Astrocyte of the spinal cord (primary cell): ENCODE measurements at places on chromosomes 16 and 17.
A peak's percentile ranks its signal among the peaks of the same experiment; 100 is the strongest.

DNA sequence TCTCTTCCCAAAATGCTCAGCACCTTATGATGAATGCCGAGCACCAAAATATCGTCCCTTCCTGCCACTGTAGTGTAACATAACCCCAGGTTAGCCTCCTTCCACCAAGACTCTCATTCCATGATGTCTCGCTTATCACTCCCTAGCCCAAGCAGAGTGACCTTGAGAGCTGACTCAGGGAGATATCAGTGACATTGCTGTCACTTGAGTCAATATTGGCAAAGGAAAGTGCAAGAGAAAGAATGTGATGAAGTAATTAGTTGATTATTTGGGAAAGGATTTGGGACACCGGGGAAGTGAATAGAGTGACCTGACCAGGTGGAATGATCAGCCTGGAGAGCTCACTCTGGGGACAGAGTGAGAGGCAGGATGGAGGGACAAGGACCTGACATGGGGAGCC is 2.6 kb upstream of the ANKFN1 start:
- no peak for DNase-seq

GRCh38 chr16:88358023-88358420 is 24.7 kb upstream of the ZNF469 start:
- DNase-seq, result no peak

DNA sequence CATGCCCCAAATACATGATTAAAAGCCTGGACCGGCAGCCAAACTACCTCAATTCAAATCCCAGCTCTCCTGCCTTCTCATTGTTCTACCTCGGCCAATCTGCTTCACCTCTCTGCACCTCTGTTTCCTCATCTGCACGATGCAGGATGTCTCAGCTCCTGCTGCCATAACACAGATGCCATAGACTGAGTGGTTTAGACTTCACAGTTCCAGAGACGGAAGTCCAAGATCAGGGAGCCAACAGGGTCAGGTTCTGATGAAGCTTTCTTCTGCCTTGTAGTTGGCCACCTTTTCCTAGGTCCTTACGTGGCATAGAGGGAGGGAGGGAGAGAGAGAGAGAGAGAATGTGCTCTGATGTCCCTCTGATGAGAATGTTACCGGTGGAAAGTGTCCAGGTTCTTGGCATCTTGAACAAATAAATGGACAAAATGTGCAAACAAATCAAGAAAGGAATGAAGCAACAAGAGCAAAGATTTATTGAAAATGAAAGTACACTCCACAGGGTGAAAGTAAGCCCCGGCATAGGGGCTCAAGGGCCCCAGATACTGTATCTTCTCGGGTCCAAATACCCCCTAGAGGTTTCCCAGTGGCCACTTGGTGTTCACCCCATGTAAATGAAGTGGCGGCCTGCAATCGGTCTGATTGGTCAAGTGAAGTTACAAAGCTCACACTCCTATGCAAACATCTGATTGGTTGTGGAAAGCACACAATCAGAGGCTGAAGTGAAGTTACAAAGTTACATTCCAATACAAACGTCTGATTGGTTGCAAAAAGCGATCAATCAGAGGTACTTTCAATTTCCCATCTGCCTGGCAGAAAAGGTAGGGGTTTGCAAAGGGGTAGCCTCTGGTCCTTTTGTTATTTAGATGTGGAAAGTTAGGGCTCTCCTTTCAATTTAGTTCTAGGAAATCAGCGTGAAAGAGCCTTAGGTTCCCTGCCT is 43.3 kb upstream of the ZCCHC14 start:
- no peak for DNase-seq

DNA sequence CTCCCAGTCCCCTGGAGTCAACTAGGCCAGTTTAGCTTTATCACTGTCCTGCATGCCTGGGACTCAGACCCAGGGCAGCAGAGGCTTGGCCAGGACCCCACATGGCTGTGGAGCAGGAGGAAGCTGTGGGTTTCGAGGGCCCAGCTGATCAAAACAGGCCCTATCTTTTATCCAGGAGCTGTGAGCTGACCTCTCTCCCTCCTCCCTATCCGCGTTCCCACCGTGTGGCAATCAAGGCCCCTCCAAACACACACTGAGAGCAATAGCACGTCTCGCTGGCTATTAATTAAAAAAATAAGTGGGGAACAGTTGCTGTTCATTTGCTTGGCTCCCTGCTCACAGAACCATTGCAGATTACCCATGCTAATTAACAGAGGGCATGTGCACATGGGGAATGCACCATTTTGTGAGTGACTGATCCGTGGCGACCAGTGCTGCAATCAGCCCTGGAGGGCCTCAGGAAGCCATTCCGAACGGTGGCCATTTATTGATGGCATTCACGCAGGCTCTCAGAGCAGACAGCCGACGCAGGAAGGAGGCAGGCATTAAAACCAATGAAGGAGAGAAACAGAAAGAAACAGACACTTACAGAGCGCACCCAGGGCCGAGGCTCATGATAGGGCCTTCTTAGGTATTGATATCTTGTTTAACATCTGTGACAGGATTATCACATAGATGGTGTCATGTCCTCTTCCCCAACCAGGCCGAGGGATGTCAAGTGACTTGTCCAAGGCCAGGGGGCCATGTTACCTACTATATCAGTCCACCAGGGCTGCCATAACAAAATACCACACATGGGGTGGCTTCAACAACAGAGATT is 157.1 kb downstream of the KATNIP start:
- DNase-seq, result no peak

- peak; percentile 28 for DNase-seq
Observed at GRCh38 chr16:74563828-74564263, 43.1 kb downstream of the GLG1 start.

DNA sequence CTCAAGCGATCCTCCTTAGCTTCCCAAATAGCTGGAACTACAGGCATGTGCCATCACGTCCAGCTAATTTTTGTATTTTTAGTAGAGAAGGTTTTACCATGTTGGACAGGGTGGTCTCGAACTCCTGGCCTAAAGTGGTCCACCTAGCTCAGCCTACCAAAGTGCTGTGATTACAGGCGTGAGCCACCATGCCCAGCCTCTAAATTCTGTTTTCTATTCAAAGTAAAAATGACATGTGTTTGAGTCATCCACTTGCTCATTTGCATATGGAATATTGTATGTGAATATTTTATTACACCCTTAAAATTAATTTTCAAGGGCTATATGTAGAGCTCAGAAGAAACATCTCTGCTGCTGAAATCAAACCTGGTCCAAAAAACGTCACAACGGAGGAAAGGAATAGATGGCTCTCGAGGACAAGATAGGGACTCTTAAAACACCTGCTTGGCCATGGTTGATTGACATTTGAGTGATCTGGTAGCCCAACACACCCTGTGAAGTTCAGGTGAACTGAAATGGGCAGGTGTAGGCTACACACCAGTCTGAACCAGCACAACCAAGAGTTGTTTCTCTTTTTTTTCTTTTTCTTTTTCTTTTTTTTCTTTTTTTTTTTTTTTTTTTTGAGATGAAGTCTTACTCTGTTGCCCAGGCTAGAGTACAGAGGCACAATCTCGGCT is 51.1 kb downstream of the SF3B3 start:
- no peak for DNase-seq

DNA sequence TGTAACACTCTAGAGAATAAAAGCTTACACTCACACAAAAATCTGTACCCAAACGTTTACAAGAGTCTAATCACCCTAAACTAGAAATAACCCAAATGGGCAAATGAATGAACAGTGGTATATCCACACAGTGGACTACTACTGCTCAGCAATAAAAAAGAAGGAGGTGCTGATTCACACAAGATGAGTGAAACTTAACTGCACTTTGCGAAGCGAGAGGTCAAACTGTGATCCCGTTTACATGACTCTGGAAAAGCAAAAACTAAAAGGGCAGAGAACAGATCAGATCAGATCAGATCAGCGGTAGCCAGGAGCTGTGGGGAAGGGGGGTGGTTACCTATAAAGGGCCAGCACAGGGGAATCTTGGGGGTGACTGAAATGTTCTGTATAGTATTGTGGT is 113.4 kb downstream of the TRIM37 start:
- no peak for DNase-seq

DNA sequence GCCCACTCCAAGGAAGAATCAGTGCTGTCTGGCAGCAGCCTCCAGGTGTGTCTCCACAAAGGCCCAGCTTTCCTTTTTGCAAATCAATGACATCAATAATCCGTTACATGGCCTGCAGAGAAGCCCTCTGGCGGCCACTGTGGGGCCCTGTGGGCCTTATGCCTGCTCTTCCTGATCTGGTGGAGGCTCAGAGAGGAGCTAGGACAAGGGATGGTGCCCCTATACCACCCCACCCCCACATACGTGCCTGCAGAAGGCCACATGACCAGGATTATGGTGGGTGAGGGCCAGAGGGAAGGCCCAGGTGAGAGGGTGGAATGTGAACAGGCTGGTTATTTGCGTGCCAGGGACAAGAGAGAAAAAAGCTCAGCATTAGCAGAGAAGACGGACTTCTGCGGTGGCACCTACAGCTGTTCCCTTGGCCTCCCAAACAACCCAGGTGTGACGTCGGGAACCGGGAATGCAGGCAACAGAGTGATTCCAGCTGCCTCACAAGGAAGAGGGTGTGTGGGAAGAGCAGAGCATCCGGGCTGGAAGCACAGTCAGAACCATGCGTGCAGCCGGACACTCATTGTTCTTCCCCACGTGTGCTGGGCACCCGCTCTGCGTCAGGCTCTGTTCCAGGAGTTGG is 22.5 kb downstream of the EIF4A3 start:
- peak; percentile 20 for DNase-seq

DNA sequence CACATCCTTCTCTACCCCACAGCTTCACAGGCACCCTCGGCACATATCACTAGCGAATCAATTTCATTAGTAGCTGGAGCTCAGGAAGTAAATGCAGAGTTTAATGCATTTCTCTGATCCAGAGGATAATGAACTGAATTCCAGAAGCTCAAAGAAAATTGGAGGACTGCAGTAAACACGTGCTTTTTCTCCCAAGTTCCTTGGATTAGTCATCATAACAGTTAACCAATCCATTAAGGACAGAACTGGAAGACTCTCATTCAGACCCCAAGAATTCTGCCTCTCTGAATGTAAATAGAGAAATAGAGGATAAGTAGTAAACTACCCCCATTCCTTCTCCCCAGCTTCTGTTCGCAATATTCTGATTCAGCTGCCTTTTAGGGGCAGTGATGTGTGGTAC is 40.7 kb downstream of the DUSP14 start:
- DNase-seq, result no peak

DNA sequence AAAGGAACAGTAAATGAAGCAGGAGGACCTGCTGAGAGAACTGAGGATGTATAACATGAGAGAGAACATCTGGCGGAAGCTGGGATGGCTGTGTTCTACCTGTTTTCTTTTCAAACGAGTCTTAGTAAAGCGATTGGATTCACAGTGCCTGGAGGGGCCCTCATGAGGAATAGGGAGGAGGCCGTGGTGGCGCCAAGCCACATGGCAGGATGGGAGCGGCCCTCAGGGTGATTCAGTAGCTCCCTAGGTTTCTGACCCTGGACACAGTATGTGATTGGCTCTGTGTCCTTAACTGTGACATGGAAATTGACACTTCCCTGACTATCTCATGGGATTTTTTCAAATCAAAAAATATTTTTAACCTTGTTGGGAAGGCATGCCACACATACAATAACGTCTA is 32.1 kb downstream of the USP43 start:
- no peak for DNase-seq

DNA sequence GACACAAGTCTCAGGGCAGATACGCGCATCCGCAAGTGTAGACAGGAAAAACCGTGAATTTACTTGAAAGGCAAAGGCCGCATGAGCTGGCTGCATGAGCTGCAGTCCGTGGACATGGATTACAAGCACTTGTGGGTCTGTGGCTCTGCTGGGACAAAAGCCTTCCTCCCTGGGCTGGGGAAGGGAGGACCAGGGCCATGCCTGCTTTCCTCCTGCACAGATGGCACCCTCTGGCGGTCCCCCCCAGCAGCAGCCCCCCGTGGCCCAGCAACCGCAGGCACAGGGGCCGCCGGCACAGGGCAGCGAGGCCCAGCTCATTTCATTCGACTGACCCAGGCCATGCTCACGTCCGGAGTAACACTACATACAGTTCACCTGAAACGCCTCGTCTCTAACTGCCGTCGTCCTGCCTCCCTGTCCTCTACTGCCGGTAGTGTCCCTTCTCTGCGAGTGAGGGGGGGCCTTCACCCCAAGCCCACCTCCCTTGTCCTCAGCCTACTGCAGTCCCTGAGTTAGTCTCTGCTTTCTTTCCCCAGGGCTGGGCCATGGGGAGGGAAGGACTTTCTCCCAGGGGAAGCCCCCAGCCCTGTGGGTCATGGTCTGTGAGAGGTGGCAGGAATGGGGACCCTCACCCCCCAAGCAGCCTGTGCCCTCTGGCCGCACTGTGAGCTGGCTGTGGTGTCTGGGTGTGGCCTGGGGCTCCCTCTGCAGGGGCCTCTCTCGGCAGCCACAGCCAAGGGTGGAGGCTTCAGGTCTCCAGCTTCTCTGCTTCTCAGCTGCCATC is 1.7 kb upstream of the MRPL12 start:
- DNase-seq, result no peak
